Upper lobe of right lung (tissue), 1 donor: ENCODE measurements at places on chromosomes 6 and 20. TPM values are rescaled to one million over a fixed set of nuclear protein-coding genes. Genes with fewer than 3 reads are reported as not detected.

GRCh38 chr20:35156978-35157377 is 9.8 kb upstream of the EDEM2 start:
- no peak for DNase-seq

DNA sequence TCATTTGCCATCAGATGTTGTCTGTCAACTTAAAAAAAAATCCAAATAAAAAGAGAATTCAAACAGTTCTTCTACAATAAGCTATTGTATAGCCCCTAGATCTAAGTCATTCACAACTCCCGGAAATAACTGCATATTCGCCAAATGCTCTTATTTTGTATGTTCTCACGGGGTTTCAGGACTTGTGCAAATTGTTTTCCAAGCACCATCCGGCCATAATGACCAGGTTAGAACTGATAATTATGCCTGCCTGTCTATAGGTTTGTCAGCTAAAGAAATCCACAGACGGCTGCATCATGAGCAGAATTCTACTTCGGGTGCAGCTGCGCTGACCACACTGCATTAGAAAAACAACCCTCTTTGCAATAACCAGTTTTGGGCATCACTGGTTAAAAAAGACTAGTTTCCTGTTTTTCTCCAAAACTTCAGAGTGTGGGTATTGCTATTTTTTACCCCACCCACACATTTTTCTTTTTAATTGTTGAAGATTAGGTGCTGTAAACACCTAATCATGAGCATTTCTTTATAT is 87.7 kb downstream of the HIVEP2 start:
- DNase-seq = no peak

GRCh38 chr6:161279677-161280415 is 6.0 kb upstream of the AGPAT4 start:
- no peak for DNase-seq

The PRND gene
- total RNA-seq = 0.43 TPM

The CASS4 gene
- 40.2 TPM for total RNA-seq
